ENCODE measurements at places on chromosomes 6 and 20.

DNA sequence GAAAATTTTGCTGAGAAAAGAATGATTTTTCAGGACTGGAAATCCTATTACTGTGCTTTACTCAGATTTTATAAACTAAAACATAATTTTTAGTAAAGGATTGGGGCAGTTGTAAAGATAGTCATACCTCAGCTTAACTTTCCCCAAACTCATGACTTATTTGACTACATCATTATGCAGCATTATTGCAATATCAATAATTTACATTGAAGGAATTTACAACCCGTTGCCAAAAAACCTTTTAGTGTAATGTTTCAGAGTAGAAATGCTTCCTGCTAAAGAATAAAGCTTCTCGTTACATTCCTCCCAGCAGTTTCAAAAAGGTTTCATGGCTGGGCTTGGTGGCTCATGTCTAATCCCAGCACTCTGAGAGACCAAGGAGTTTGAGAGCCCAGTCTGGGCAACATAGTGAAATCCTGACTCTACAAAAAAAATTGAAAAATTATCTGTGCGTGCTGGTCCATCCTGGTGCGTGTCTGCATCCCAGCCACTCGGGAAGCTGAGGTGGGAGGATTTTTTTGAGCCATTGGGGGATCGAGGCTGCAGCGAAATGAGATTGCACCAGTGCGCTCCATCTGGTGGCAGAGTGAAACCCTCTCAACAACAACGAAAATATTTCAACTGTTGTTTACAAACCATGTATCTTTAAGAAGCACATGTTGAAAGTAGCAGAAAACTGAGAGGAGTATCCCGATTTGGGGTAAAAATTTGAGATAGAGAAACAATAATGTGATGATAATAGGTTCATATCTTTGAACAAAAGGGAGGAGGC is 4.4 kb downstream of the AMD1 start:
- DNase-seq: no peak

DNA sequence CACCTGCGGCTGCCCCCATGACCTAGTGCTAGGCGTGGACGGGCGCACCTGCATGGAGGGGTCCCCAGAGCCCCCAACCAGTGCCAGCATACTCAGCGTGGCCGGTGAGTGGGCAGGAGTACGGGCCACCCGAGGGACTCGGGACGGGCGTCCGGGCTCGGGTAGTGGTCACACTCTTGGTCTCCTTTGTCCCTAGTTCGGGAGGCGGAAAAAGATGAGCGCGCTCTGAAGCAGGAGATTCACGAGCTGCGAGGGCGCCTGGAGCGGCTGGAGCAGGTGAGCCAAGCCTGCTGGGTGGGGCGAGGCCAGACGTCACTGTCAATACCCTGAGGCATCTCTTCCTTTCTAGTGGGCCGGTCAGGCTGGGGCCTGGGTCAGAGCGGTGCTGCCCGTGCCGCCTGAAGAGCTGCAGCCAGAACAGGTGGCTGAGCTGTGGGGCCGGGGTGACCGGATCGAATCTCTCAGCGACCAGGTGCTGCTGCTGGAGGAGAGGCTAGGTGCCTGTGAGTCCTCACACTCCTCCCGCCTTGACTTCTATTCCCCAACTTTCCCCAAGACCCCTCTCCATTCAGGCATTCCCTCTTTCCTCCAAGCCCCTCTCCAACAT is 2.9 kb downstream of the EGFL8 start:
- DNase-seq: no peak

GRCh38 chr6:134119486-134119885 is 67.1 kb upstream of the SLC2A12 start:
- DNase-seq: no peak

GRCh38 chr20:40493071-40493470 is 196.0 kb downstream of the MAFB start:
- no peak for DNase-seq

- DNase-seq: no peak
Observed at GRCh38 chr6:6663421-6664135, 75.1 kb downstream of the LY86 start.
